Mammary microvascular endothelial cell (primary cell): ENCODE measurements at places on chromosomes 5 and 9. TPM values are rescaled to one million over a fixed set of nuclear protein-coding genes. Genes with fewer than 3 reads are reported as not detected.

The POLR3G gene
- total RNA-seq: 16.7 and 21.2 TPM in 2 replicates

The TMEM267 gene
- 10.6 and 10.8 TPM in 2 replicates for total RNA-seq

The ZNF79 gene
- total RNA-seq: 8.4 and 9.0 TPM in 2 replicates

The GPX8 gene
- 90.3 and 102 TPM in 2 replicates for total RNA-seq

The FCN2 gene
- total RNA-seq: not detected in 2 replicates

The SLC24A2 gene
- not detected in 2 replicates for total RNA-seq

The AJM1 gene
- 0.93 and 1.5 TPM in 2 replicates for total RNA-seq

The NR4A3 gene
- total RNA-seq: 0.20 and 0.25 TPM in 2 replicates

The KCTD16 gene
- 0.05 and 0.07 TPM in 2 replicates for total RNA-seq

The NMUR2 gene
- total RNA-seq: not detected in 2 replicates

The RBM27 gene
- total RNA-seq: 11.6 and 14.3 TPM in 2 replicates

The KCNT1 gene
- not detected in 2 replicates for total RNA-seq

The EPB41L4A gene
- 7.3 and 10.6 TPM in 2 replicates for total RNA-seq

The TNC gene
- total RNA-seq: 6.9 and 7.2 TPM in 2 replicates

The STPG3 gene
- not detected in 2 replicates for total RNA-seq

The SPATA31E1 gene
- total RNA-seq: not detected in 2 replicates

The CDK5RAP2 gene
- total RNA-seq: 24.7 and 28.2 TPM in 2 replicates

The TNFSF8 gene
- total RNA-seq: not detected in 2 replicates

The SLC1A1 gene
- total RNA-seq: 9.1 and 12.4 TPM in 2 replicates

The BRINP1 gene
- total RNA-seq: 0.25 and 0.40 TPM in 2 replicates

The NMRK1 gene
- 25.5 and 30.6 TPM in 2 replicates for total RNA-seq

The TMC1 gene
- 0.13 TPM in 1 of 2 replicates, not detected in the other for total RNA-seq

The EDIL3 gene
- 0.44 and 1.7 TPM in 2 replicates for total RNA-seq

The ROPN1L gene
- 1.4 and 2.5 TPM in 2 replicates for total RNA-seq

The SMIM33 gene
- total RNA-seq: not detected in 2 replicates

The STXBP1 gene
- total RNA-seq: 48.8 and 49.9 TPM in 2 replicates

The IL17B gene
- not detected in 2 replicates for total RNA-seq

The ARHGEF39 gene
- 3.1 and 3.5 TPM in 2 replicates for total RNA-seq

The QRFP gene
- not detected in 2 replicates for total RNA-seq

The NOTCH1 gene
- 70.4 and 79.5 TPM in 2 replicates for total RNA-seq

The RIC1 gene
- 15.6 and 16.4 TPM in 2 replicates for total RNA-seq

The NME5 gene
- 0.07 and 0.39 TPM in 2 replicates for total RNA-seq

The VCAN gene
- 3.4 and 4.8 TPM in 2 replicates for total RNA-seq

The SARDH gene
- total RNA-seq: not detected in 2 replicates

The NR2F1 gene
- total RNA-seq: 14.1 and 16.0 TPM in 2 replicates

The SPATA31D4 gene
- total RNA-seq: not detected in 2 replicates

The OR1Q1 gene
- not detected in 2 replicates for total RNA-seq

The CSF2 gene
- total RNA-seq: 16.8 and 17.5 TPM in 2 replicates

The PCDHGA7 gene
- 0.80 and 1.1 TPM in 2 replicates for total RNA-seq

The CORO2A gene
- total RNA-seq: 0.84 and 1.1 TPM in 2 replicates

The TAF1L gene
- not detected in 2 replicates for total RNA-seq

The GPR150 gene
- 1.5 and 1.9 TPM in 2 replicates for total RNA-seq
